Right atrium auricular region (tissue), 2 donors: ENCODE measurements at places on chromosomes 1 and 21.
A peak's percentile ranks its signal among the peaks of the same experiment; 100 is the strongest.

- H3K36me3 ChIP-seq, result no peaks in the 10 kb centered on the region
- H3K27ac ChIP-seq, result no peak overlapping the region
- no peak overlapping the region for H3K4me3 ChIP-seq
- no peak for DNase-seq
- H3K27me3 ChIP-seq, result no peaks in the 10 kb centered on the region
Measured at GRCh38 chr1:98903261-98903660, 101.4 kb downstream of the PLPPR5 start.

DNA sequence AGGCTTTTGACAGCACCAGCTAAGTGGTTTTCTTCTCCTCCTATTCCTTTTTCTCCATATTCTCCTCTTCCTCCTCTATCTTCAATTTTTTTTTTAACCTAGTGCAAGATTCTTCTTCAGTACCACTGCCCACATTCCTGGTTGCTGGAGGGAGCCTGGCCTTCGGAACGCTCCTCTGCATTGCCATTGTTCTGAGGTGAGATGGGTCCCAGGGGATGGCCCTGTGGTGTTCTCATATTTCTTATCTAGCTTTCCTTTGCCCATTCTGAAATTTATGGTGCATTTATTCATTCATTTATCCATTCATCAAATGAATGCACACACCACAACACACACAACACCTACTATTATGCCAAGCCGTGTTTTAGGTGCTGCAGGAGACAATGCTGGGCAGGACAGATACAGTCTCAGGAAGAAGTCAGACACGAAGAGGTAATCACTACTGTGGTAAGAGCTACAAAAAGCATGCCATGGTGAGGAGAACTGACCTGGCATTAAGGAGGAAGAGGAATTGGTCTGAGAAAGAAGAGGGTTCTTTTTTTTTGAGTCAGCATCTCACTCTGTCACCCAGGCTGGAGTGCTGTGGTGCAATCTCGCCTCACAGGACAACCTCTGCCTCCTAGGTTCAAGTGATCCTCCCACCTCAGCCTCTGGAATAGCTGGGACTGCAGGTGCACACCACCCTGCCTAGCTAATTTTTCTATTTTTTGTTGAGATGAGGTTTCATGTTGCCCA lies 47.5 kb upstream of the TDRD10 start:
- H3K4me1 ChIP-seq, result peaks cover 9% of the 10 kb centered on the region
- H3K4me3 ChIP-seq, result no peak overlapping the region
- H3K27me3 ChIP-seq, result no peaks in the 10 kb centered on the region
- DNase-seq, result no peak
- H3K36me3 ChIP-seq, result peaks cover 28% of the 10 kb centered on the region

DNA sequence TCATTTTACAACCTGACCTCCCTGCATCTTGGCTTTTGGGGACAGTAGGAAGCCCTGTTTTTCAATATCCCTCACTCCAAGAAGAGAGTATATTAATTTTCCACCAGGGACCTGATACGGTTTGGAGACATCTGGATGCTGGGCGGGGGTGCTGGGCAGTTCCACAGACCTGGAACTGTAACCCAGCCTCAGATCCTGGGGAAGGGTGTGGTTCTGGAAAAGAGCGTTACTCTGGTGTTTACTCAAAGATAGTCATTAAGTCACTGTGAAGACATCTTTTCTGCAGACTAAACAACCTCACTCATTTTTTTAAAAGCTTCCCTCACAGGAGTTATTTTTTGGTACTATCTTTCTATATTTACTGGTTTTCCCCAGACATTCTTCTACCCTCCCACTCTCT lies 189.8 kb downstream of the CLIC6 start:
- no peak for DNase-seq
- no peaks in the 10 kb centered on the region for H3K4me1 ChIP-seq
- H3K36me3 ChIP-seq, result peaks cover 9% of the 10 kb centered on the region
- H3K27ac ChIP-seq, result no peak overlapping the region

GRCh38 chr1:153866045-153866850 lies 56.5 kb downstream of the GATAD2B start:
- no peaks in the 10 kb centered on the region for H3K27me3 ChIP-seq
- peaks cover 5% of the 10 kb centered on the region for H3K4me1 ChIP-seq
- H3K27ac ChIP-seq, result no peak overlapping the region
- no peak overlapping the region for H3K4me3 ChIP-seq

DNA sequence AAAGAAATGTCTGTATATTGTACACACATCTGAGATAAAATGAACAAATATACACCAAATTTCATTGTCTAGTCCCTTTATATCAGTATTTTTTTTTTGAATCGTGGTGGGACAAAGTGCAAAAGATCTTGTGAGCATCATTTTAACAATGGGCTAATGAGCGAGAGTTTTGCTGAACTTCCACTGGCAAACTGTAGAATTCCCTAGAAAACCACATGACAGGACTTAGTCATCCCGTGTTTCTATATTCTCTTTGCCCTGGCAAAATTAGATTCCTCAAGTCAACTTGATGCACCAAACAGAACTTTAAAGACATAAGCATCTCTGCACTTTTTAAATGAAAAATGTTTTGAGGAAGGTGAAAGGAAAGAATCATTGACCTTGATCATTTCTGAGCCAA lies 488.2 kb upstream of the PTBP2 start:
- no peak for DNase-seq
- no peak overlapping the region for H3K4me3 ChIP-seq
- H3K36me3 ChIP-seq, result no peaks in the 10 kb centered on the region
- no peak overlapping the region for H3K27ac ChIP-seq
- H3K27me3 ChIP-seq, result no peaks in the 10 kb centered on the region

- H3K27ac ChIP-seq, result peak overlapping the region; percentile 20
- H3K4me3 ChIP-seq, result no peak overlapping the region
- H3K36me3 ChIP-seq, result no peaks in the 10 kb centered on the region
- H3K4me1 ChIP-seq, result no peaks in the 10 kb centered on the region
Measured at GRCh38 chr1:110634455-110635311, 28.5 kb upstream of the KCNA2 start.

- no peak overlapping the region for H3K4me3 ChIP-seq
- no peaks in the 10 kb centered on the region for H3K4me1 ChIP-seq
- no peaks in the 10 kb centered on the region for H3K27me3 ChIP-seq
Measured at GRCh38 chr1:183461350-183461749, 10.9 kb upstream of the SMG7 start.

GRCh38 chr1:18104546-18105100 lies 3.0 kb upstream of the IGSF21 start:
- no peak overlapping the region for H3K27ac ChIP-seq
- H3K4me1 ChIP-seq, result peaks cover 20% of the 10 kb centered on the region
- no peaks in the 10 kb centered on the region for H3K36me3 ChIP-seq
- H3K4me3 ChIP-seq, result no peak overlapping the region
- peaks cover 19% of the 10 kb centered on the region for H3K27me3 ChIP-seq
- no peak for DNase-seq

DNA sequence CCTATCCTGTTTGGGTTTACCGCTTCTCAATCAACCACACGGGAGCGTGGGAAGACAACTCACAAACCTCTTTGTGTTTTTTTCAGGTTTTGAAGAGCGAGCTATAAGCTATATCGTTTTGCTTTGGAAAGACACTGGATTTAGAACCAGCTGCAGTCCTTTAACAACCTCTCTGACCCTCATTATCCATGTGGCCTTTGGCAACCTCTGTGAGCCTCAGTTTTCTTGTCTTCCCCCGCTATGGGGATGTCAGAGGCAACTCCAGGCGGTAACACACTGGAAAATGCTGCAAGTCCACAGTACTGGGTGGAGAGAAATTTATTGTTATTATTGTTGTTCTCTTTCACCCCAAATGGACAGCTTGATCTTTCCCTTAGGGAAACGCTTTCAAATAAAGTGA lies 100.0 kb downstream of the ETS2 start:
- H3K27ac ChIP-seq, result peak overlapping the region; percentile 86
- H3K36me3 ChIP-seq, result no peaks in the 10 kb centered on the region
- no peaks in the 10 kb centered on the region for H3K27me3 ChIP-seq
- no peak for DNase-seq
- no peaks in the 10 kb centered on the region for H3K4me1 ChIP-seq

- H3K27me3 ChIP-seq, result no peaks in the 10 kb centered on the region
- no peaks in the 10 kb centered on the region for H3K4me1 ChIP-seq
- no peak for DNase-seq
- no peak overlapping the region for H3K4me3 ChIP-seq
- H3K36me3 ChIP-seq, result peaks cover 56% of the 10 kb centered on the region
- no peak overlapping the region for H3K27ac ChIP-seq
Measured at GRCh38 chr1:26844424-26845196, 18.1 kb downstream of the ZDHHC18 start.

DNA sequence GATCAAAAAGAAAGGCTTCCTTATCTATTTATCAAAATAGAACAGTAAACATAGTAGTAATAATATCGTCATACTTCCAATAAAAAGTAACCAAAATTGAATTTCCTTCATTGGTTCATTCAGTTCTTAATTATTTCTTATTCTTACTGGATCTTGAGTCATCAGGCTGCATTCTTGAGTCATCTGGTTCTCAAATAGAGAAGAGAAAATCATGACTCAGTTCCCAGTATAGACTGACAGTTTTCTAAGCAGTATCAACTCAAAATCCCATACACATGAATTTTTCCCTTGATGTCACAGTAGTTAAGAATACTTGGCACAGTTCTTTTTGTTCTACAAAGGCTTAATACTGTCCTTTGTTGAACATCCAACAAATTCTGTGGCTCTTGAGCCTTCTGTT lies 626.9 kb upstream of the ADGRL4 start:
- no peak overlapping the region for H3K27ac ChIP-seq
- no peaks in the 10 kb centered on the region for H3K27me3 ChIP-seq
- H3K4me1 ChIP-seq, result no peaks in the 10 kb centered on the region
- DNase-seq, result no peak

GRCh38 chr21:36890086-36890485 lies 76.4 kb downstream of the HLCS start:
- peak overlapping the region; percentile 44 for H3K27ac ChIP-seq
- peaks cover 3% of the 10 kb centered on the region for H3K36me3 ChIP-seq
- no peak overlapping the region for H3K4me3 ChIP-seq
- DNase-seq, result peak; percentile 32
- no peaks in the 10 kb centered on the region for H3K27me3 ChIP-seq
- H3K4me1 ChIP-seq, result no peaks in the 10 kb centered on the region

GRCh38 chr21:27772816-27773215 lies 805.9 kb upstream of the ADAMTS5 start:
- no peak overlapping the region for H3K27ac ChIP-seq
- H3K27me3 ChIP-seq, result no peaks in the 10 kb centered on the region
- no peaks in the 10 kb centered on the region for H3K4me1 ChIP-seq
- H3K36me3 ChIP-seq, result no peaks in the 10 kb centered on the region

GRCh38 chr21:44273046-44273445 lies 11.3 kb upstream of the DNMT3L start:
- no peak for DNase-seq
- H3K27me3 ChIP-seq, result no peaks in the 10 kb centered on the region
- no peak overlapping the region for H3K27ac ChIP-seq
- no peak overlapping the region for H3K4me3 ChIP-seq

GRCh38 chr21:38349111-38349746 lies 92.4 kb downstream of the KCNJ15 start:
- H3K4me1 ChIP-seq, result no peaks in the 10 kb centered on the region
- no peak for DNase-seq
- no peaks in the 10 kb centered on the region for H3K36me3 ChIP-seq
- no peaks in the 10 kb centered on the region for H3K27me3 ChIP-seq
- no peak overlapping the region for H3K4me3 ChIP-seq

DNA sequence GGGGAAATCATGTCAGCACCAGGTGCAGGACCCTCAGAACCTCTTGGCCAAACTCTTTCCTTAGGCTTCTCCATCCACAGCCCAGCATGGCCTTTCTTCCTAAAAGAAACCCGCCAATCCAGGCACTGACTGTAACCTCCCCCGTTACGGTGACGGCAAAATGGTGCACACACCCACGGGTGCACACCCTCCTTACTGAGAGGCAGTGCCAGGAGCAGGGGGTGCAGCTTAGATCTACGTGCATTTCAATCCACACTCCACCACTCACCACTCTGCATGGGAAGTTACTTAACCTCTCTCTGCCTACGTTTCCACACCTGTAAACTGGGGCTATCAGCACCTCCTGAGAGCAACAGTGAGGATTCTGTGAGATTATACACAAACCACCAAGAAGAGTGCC lies 31.0 kb downstream of the SUSD4 start:
- H3K4me1 ChIP-seq, result no peaks in the 10 kb centered on the region
- H3K4me3 ChIP-seq, result no peak overlapping the region
- no peaks in the 10 kb centered on the region for H3K27me3 ChIP-seq

DNA sequence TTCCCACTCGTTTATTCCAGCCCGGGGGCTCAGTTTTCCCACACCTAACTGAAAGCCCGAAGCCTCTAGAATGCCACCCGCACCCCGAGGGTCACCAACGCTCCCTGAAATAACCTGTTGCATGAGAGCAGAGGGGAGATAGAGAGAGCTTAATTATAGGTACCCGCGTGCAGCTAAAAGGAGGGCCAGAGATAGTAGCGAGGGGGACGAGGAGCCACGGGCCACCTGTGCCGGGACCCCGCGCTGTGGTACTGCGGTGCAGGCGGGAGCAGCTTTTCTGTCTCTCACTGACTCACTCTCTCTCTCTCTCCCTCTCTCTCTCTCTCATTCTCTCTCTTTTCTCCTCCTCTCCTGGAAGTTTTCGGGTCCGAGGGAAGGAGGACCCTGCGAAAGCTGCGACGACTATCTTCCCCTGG lies 716 bp downstream of the OLIG2 start:
- no peak overlapping the region for H3K4me3 ChIP-seq
- H3K4me1 ChIP-seq, result no peaks in the 10 kb centered on the region
- no peak for DNase-seq

DNA sequence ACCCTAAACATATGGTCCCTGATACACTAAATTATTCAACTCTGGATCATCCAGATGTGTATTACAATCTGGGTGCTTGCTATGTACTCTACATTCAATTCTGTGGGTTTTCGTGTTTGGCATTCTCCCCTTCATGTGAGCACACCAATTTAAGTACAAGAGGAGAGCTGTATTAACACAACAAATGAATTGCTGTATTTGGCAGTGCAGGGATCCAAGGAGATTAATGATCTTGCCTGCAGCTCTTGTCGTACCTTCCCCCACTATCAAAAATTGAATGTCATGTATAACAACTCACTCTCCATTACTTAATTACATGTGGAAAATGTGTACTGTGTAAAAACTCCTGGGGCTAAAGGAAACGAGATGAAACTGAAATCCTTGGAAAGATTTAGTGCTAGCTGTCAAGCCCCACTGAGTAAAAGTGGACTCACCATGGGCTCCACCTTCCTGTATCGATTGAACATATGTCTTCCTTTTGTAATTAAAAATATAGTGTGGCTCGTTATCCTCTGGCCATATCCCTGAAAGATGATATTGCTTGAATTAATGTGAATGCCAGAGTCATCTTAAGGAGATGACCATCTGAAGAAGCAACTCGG lies 172.2 kb upstream of the L1TD1 start:
- no peak for DNase-seq
- H3K36me3 ChIP-seq, result peaks cover 7% of the 10 kb centered on the region
- no peaks in the 10 kb centered on the region for H3K27me3 ChIP-seq
- no peak overlapping the region for H3K4me3 ChIP-seq

DNA sequence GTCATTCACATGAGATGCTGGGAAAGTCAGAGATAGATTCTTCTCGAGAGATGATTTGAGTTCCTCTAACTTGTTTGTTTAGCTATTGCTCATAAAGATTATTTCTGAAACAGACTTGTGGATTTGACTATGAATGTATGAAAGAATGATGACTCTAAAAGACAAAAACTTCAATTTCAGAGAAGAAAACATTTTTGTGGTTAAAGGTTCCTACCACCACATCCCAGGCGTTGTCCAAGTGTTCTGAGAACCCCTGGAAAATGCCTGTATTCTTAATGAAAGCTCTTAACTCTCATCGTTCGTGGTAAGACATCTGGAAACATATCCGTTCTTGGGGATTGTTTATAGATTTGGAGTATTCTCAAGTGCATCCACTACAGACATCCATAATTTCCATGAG lies 228.7 kb downstream of the BARHL2 start:
- no peak for DNase-seq
- H3K4me1 ChIP-seq, result no peaks in the 10 kb centered on the region
- no peak overlapping the region for H3K4me3 ChIP-seq
- no peaks in the 10 kb centered on the region for H3K36me3 ChIP-seq
- no peak overlapping the region for H3K27ac ChIP-seq
